Epithelial cell of proximal tubule (primary cell): ENCODE measurements at places on chromosomes 13 and 19.
A peak's percentile ranks its signal among the peaks of the same experiment; 100 is the strongest.

DNA sequence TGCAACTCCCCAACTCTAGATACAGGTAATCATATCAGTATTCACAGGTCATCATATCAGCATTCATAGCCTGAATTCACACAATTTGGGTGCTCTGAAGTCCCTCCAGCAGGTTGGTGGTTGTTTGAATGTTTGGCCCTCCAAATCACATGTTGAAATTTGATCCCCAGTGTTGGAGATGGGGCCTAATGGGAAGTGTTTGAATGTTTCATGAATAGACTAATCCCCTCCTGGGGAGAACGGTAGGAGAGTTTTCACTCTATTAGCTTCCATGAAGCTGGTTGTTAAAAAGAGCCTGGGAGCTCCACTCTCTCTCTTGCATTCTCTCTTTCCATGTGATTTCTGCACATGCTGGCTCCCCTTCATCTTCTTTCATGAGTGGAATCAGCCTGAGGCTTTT lies 288.6 kb upstream of the PCDH9 start:
- no peak for DNase-seq

DNA sequence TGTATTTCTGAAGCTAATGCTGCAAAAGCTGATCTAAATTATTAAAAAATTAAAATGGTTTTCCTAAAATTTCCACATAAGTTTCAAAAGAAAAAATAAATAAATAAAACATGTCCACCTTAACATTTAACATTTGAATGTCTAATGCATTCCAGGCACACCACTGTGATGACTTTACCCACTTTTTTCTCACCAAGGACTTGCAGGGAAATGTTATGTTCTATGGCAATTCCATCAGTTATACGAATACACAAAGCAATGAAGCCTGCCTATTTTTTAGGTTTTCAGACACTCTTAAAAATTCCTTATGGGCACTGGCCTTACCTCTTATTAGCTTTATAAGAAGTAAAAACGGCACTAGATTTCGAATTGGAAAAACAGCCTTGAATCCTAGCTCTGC lies 10.2 kb downstream of the TSC22D1 start:
- DNase-seq, result no peak

- DNase-seq, result no peak
These were observed 13.2 kb downstream of the NLRP12 start for GRCh38 chr19:53810891-53811290.

- no peak for DNase-seq
These were observed at the start of gene OR7D2 for GRCh38 chr19:9178901-9179300. Gene OR7D2 (plus strand): TSS chr19:9178979. CDS start chr19:9185782, 6,803 bp downstream.

DNA sequence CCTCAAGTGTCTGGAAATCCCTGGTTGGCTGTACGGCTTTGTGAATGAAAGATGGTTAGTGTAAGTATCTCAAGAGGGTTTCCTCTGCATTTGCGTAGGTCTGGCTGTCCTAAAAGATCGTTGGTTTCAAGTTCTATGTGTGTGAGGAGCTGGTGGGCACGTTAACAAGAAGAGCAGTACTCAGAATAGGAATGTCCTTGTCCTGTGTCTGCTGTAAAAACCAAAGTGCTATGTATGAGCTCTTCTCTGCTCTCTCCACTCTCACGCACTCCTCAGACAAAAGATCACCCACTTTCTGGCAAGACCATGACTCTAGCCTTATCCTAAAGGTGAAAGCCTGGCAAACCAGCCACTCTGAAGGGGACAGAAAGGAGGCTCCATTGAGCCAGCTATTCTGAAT lies 39.1 kb downstream of the USP12 start:
- DNase-seq, result no peak

DNA sequence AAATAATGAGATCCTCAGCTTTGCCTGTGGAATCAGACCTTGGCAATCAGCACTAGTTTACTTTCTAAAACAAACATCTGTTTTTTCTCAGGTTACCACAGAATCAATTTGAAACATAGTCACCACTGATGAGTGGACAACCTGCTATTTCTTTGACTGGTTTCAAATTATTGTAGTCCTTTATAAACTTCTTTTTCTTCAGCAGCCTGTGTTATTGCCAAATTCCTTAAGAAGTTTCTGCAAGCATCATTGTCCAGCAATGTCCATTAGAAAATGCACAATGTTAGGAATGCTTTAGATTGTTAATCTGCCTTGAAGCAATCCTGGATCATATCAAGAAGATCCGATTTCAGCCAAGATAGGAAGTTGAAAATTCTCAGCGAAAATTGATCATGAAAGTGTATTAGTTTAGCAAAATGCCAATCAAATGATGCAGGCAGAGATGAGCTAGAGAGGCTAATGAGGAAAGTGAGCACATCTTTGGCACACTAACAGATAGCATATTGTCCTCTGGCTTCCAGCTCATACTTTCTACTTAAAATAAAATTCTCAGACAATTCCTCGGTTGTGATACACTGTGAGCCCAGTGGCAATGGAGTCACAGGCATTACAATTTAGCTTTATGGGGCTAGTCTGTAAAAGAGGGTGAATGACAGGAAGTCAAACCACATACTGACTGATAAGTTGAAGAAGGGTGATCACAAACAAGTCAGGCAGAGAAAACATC lies 270.6 kb downstream of the SLITRK6 start:
- no peak for DNase-seq

GRCh38 chr13:50282016-50282415 lies 266.8 kb downstream of the KCNRG start:
- no peak for DNase-seq

DNA sequence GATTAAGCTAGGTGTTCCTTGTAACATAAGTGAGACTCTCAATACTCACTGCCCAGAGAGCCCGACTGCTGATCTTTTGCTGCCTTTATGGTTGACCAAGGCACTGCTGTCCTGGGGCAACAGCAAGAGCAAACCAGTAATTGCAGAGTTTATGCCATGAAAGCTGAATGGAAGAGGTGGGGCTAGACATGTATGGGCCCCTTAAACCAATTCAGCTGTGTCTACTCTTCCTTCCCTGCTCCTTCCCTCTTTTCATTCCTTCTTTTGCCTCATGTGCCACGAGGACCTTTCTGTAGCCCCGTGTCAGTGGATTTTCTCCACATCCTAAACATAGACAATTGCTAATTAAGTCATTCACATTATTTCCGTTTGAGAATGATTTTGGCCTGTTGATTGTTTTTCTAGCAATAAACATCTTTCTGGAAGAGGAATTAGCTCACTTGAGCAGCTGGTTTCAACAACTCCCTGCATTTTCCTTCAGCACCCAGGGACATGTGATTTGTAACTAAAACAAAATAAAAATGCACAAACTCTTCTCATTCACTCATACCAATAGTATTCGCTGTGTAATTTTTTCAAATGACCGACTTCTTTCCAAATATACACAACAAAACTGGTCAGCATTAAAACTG lies 40.5 kb downstream of the RAP2A start:
- DNase-seq, result no peak

DNA sequence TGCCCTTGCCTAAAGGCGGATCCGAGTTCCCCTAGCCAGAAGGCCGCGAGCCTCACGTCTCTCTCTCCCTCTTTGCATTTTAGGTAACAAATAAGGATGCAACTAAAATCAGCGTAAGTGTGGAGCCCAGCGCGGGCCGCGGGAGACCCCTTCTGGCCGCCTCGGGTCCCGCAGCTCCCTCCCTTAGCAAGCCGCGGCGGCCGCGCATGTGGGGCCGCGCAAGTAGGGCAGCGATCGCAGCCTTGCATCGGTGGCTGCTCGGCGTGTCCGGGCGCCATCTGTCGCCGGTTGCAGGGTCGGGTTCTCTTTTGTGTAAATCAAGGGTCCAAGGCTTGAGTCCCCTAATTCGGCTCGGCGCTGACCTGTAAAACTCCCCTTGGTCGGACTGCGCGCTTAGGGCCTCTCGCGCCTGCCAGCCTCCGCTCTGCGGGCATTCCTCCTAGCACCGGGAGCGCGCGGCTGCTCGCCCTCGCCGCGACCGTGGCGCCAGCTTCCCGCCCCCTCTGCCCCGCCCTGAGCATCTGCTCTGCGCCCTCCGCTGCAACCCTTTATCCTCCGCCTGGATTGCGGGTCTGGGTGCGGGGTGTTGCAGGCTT lies 2.7 kb downstream of the VSTM2B start:
- DNase-seq, result no peak

DNA sequence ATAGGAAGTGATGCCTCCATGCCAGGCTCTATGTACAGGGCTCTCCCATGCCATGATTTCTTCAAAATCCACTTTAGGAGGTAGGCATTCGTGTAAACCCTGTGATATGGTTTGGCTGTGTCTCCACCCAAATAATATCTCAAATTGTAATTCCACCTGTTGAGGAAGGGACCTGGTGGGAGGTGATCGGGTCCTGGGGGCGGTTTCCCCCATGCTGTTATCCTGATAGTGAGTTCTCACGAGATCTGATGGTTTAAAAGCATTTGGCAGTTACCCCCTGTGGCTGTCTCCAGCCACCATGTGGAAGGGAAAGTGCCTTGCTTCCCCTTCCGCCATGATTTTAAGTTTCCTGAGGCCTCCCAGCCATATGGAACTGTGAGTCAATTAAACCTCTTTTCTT lies 8.1 kb downstream of the SARS2 start:
- DNase-seq, result no peak

DNA sequence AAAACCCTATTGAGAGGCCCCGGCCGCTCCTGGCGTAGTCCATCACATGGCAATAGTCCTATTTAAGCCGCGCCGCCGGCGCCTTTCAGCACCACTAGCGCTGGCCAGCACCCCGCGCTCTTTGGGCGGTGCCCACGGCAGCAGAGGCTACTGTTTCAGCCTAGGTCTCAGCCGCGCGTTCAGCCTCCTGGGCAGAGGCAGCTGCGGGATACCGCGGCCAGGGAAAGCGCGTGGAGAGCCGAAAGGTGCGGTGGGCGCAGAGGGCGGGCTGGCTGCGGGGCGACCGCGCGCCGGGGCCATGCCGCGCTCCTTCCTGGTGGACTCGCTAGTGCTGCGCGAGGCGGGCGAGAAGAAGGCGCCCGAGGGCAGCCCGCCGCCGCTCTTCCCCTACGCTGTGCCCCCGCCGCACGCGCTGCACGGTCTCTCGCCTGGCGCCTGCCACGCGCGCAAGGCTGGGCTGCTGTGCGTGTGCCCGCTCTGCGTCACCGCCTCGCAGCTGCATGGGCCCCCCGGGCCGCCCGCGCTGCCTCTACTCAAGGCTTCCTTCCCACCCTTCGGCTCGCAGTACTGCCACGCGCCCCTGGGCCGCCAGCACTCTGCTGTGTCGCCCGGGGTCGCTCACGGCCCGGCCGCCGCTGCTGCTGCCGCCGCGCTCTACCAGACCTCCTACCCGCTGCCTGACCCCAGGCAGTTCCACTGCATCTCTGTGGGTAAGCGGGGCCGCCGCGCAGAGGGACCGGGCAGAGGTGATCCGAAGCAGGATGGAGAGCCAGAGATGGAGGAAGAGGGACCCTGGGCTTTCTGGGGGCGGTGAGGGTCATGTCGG lies at the start of gene GSX1:
TSS of gene GSX1 (plus strand) at position 91 of the 826 bp plus-strand sequence. CDS start at position 299, 208 bp downstream.
- no peak for DNase-seq

DNA sequence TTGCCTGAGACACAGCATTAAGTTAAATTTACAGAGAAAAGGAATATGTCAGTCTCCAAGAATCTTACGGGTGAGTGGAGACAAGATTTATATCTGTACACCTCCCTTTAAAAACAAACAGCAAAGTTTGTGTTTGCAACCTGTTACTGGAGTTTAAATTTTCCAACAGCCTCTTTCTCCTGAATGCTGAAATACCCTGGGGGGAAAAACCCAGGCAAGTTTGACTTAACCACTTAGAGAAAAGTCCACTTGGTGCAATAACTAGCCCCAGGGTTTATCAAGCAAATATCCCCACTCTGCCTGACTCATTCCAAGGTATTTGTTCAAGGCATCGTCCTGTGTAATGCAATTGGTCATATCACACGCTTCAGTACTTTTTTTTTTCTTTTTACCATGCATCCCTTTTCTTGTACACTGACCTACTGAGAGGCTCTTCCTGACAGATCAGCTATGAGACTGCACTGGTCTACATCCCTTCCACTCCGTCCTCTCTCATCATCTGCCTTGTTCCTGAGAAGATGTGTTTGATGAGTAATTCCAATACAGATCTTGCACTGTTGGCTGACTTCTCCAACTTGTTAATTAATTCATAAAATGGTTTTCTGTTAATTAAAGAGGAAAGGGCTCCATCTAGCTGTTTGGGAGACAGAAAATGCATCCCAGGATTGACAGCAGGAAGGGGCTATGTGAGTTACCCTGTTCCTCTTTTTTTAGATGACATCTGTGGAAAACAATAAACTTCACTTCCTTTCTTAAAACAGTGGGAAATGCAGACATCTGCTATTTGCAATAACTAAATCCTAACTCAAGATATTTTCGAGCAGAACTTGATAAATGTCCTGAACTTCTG lies 212.5 kb upstream of the IRS2 start:
- DNase-seq, result peak; percentile 97
